ENCODE measurements at places on chromosomes 7 and 10. TPM values are rescaled to one million over a fixed set of nuclear protein-coding genes. Genes with fewer than 3 reads are reported as not detected.

Gene TDRD1
- not detected for polyA plus RNA-seq

- no peaks in the 10 kb centered on the region for H3K27me3 ChIP-seq
- H3K4me1 ChIP-seq, result peaks cover 37% of the 10 kb centered on the region
- no peak within 1 kb of the TSS for H3K27ac ChIP-seq
- H3K36me3 ChIP-seq, result no peaks in the 10 kb centered on the region
- DNase-seq, result no peak
- no peak within 1 kb of the TSS for H3K4me3 ChIP-seq
These were observed at the start of gene MACC1 for GRCh38 chr7:20217193-20217948. MACC1 (minus strand) TSS chr7:20217384; CDS start chr7:20161862, 55,522 bp downstream.

GRCh38 chr10:131905267-131905571 lies 4.4 kb downstream of the PPP2R2D start:
- H3K4me3 ChIP-seq, result no peak overlapping the region
- peaks cover 10% of the 10 kb centered on the region for H3K36me3 ChIP-seq
- no peaks in the 10 kb centered on the region for H3K27me3 ChIP-seq

GRCh38 chr10:13973742-13974141 lies 357.0 kb downstream of the FRMD4A start:
- H3K27me3 ChIP-seq, result no peaks in the 10 kb centered on the region
- no peak for DNase-seq
- no peak overlapping the region for H3K4me3 ChIP-seq
- no peak overlapping the region for H3K27ac ChIP-seq
- peaks cover 34% of the 10 kb centered on the region for H3K4me1 ChIP-seq

Gene PPP1R17
- 0.29 TPM for polyA plus RNA-seq

Gene ARPC1A
- polyA plus RNA-seq, result 294 TPM

GRCh38 chr10:117775526-117775925 lies 233.0 kb downstream of the EMX2 start:
- peaks cover 5% of the 10 kb centered on the region for H3K27me3 ChIP-seq
- H3K36me3 ChIP-seq, result no peaks in the 10 kb centered on the region
- no peak overlapping the region for H3K27ac ChIP-seq
- H3K4me3 ChIP-seq, result no peak overlapping the region
- no peak for DNase-seq

Gene CFAP69
- 3.1 TPM for polyA plus RNA-seq

DNA sequence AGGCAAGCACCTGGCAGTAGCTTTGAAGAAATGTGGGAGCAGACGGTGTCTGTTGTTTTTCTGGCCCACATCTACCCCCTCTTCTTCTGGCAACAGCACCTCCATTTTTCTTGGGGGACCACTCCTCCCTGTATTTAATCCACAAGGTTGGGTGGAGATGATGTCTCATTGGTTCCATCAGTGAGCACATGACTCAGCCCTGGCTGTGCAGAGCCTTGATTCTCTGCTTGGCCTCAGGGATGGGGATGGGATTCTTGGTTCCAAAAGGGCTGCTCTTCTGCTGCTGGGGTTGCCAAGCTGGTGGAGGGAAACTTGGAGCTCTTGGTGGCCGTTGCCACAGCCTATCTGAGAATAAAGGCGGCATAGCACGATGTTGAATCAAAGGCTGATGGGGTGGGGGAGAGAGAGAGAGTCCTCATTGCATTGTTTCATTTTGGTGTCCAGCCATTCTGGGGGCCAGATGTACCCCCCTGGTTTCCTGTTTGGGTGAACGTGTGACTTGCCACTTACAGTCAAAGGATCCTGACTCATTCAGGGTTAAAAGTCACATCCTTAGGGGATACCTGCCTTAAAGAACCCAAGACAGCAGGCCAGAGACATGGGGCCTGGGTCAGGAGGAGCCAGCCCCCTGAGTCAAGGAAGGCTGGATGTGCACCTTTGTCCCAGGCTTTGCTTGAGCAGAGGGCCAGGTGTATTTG lies 25.9 kb downstream of the GRK5 start:
- no peak overlapping the region for H3K27ac ChIP-seq
- no peaks in the 10 kb centered on the region for H3K36me3 ChIP-seq
- H3K27me3 ChIP-seq, result no peaks in the 10 kb centered on the region
- H3K4me3 ChIP-seq, result no peak overlapping the region
- peak; percentile 28 for DNase-seq
- H3K4me1 ChIP-seq, result no peaks in the 10 kb centered on the region

GRCh38 chr10:114384181-114384580 lies 20.1 kb downstream of the AFAP1L2 start:
- DNase-seq, result no peak
- H3K27ac ChIP-seq, result no peak overlapping the region
- H3K36me3 ChIP-seq, result no peaks in the 10 kb centered on the region
- peaks cover 4% of the 10 kb centered on the region for H3K27me3 ChIP-seq
- H3K4me1 ChIP-seq, result no peaks in the 10 kb centered on the region

- DNase-seq, result no peak
- H3K27me3 ChIP-seq, result peaks cover 18% of the 10 kb centered on the region
- no peak overlapping the region for H3K4me3 ChIP-seq
- H3K27ac ChIP-seq, result no peak overlapping the region
These were observed 58.3 kb downstream of the IKZF1 start for GRCh38 chr7:50362712-50363282.

Gene WNT2
- 2.6 TPM for polyA plus RNA-seq

DNA sequence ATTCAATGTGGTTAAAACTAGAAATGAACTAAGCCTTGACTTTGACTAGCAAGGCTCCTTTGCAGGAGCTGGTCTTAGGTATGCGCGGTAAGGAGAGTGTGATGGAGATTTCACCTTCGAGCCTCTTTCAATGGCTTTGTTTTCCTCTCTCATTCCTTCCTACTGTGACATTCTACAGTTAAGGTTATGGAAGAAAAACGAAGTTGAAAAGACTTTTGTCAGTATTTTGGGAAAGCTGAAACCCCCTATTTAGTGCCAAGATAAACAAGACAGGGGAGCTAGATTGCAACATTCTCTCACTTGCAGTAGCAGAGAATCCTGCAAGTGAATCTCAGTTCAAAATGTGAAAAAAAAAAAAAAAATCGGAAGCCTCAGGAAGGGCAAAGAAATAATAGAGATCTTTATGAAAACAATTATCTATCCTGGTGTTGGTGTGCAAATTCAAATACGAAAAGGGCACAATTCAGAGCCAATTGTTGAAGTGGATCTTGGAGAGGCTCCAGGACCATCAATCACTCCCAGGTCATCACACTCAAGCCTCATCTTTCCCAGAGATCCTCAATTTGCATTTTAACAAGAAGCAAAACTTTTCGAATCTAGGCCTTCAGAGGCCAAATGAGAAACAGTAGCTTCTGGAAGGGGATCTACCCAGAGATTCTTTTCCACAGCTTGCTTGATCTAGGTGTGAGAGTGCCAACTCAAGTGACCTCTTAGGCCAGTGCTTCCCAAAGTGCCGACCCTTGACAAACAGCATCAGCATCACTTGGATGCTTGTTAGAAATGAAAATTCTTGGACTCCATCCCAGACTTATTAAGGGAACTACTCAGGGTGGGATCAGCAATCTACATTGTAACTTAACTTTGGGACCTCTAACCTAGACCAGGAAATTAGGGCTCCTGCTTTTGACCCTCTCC lies 163.8 kb downstream of the INHBA start:
- no peak overlapping the region for H3K27ac ChIP-seq
- no peak for DNase-seq
- H3K27me3 ChIP-seq, result no peaks in the 10 kb centered on the region
- no peak overlapping the region for H3K4me3 ChIP-seq

DNA sequence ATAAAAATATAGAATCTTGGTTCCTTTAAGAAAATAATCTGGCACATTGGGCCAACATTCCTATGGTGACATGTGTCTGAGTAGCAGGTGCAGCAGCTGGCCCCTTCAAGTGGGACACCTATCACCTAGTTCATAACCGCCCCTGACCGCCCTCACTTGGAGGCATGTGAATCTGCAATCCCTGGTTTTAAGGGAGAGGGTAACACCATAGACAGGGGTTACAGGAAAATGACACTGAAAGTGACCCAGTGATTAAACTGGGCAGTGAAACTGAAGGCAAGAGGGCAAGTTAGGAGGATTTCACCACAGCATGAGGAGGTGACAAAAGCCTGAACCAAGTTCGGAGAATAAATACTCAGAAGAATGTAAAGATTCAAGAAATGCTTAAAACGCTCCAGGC lies 1.1 kb downstream of the RSU1 start:
- peaks cover 20% of the 10 kb centered on the region for H3K4me1 ChIP-seq
- no peaks in the 10 kb centered on the region for H3K36me3 ChIP-seq
- H3K27ac ChIP-seq, result peak overlapping the region; percentile 81
- no peaks in the 10 kb centered on the region for H3K27me3 ChIP-seq

Gene CFAP46
- 0.20 TPM for polyA plus RNA-seq

Gene GPER1
- 6.7 TPM for polyA plus RNA-seq

- no peaks in the 10 kb centered on the region for H3K4me1 ChIP-seq
- no peak for DNase-seq
- H3K27ac ChIP-seq, result no peak overlapping the region
- H3K27me3 ChIP-seq, result no peaks in the 10 kb centered on the region
- H3K4me3 ChIP-seq, result no peak overlapping the region
These were observed 225.4 kb downstream of the HPSE2 start for GRCh38 chr10:99010286-99010685.

GRCh38 chr7:16068183-16068582 lies 353.2 kb downstream of the CRPPA start:
- peaks cover 25% of the 10 kb centered on the region for H3K27me3 ChIP-seq
- no peaks in the 10 kb centered on the region for H3K36me3 ChIP-seq
- H3K27ac ChIP-seq, result no peak overlapping the region
- 0 out of 2 replicates have a peak, but pooled peaks cover 8% of the 10 kb centered on the region for H3K4me1 ChIP-seq
- H3K4me3 ChIP-seq, result no peak overlapping the region

- no peaks in the 10 kb centered on the region for H3K4me1 ChIP-seq
- no peak overlapping the region for H3K4me3 ChIP-seq
- DNase-seq, result peak; percentile 3
- H3K36me3 ChIP-seq, result no peaks in the 10 kb centered on the region
- H3K27ac ChIP-seq, result no peak overlapping the region
These were observed 102.9 kb upstream of the ETV1 start for GRCh38 chr7:14092331-14092730.

DNA sequence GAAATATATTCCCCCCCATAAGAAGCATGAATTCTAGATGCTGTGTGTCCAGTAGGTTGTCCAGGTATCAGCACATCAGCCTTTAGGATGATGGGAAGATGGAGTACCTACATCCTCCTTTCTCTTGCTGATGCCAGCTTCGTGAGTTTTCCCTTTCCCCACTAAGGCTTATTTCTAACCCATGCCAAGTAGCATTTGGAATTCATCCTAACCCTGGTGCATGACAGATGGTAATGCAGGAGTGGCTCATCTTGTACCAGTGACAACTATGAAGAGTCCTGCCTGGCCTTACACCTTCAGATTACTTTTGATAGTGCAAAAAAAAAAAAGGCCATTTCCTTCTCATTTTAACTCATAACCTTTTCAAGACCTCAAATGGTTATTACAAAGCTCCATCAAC lies 58.7 kb downstream of the ARHGAP21 start:
- no peak for DNase-seq
- peaks cover 42% of the 10 kb centered on the region for H3K36me3 ChIP-seq
- H3K4me3 ChIP-seq, result no peak overlapping the region
- H3K27ac ChIP-seq, result no peak overlapping the region
- no peaks in the 10 kb centered on the region for H3K4me1 ChIP-seq
- H3K27me3 ChIP-seq, result no peaks in the 10 kb centered on the region

Gene GPRIN2
- polyA plus RNA-seq, result not detected

Gene TOMM7
- polyA plus RNA-seq, result 408 TPM

GRCh38 chr7:73968487-73968886 lies 59.5 kb upstream of the ELN start:
- DNase-seq, result peak; percentile 61
- no peaks in the 10 kb centered on the region for H3K36me3 ChIP-seq
- no peaks in the 10 kb centered on the region for H3K27me3 ChIP-seq
- H3K4me1 ChIP-seq, result no peaks in the 10 kb centered on the region
- H3K4me3 ChIP-seq, result no peak overlapping the region

DNA sequence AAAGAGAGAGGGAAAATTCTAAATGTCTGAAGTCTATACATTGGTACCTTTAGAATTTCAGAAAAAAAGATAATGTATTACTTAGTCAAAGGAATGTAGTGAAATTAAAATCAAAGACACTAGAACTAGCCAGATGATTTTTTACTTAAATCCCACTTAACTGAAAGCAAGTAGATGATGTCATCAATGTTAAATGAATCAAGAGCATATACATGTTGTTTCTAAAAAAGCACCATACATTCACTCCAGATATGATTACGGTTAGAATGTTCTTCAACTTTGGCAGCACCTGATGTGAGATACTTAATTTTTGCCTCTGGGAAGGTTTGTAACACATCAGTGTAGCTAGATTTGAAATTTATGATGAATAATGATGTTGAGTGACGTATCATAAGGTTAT lies 576.7 kb upstream of the CNTNAP2 start:
- H3K27ac ChIP-seq, result no peak overlapping the region
- no peak for DNase-seq
- H3K4me3 ChIP-seq, result no peak overlapping the region
- H3K4me1 ChIP-seq, result no peaks in the 10 kb centered on the region

- H3K4me3 ChIP-seq, result no peak overlapping the region
- H3K4me1 ChIP-seq, result no peaks in the 10 kb centered on the region
- H3K27ac ChIP-seq, result no peak overlapping the region
- peak; percentile 66 for DNase-seq
These were observed 78.5 kb downstream of the LHPP start for GRCh38 chr10:124539935-124540641.

DNA sequence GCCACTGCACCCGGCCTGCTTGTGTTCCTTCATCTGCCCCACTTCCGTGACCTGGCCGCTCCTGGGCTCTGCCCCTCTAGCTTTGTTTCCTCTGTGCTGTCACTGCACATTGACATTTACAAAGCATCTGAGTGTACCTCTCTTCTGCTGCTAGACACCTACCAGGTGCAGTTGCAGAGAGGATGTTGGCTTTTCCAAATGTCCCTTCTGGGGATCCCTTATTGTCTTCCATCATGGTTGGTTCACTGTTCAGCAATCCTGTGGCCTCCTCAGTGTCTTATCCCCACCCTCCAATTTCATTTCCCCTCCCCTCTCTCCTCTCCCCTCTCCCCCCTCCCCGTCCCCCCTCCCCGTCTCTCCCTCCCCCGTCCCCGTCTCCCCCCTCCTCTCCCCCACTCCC lies 13.8 kb downstream of the VWA2 start:
- H3K4me3 ChIP-seq, result no peak overlapping the region
- peaks cover 4% of the 10 kb centered on the region for H3K27me3 ChIP-seq
- no peaks in the 10 kb centered on the region for H3K4me1 ChIP-seq
- H3K27ac ChIP-seq, result no peak overlapping the region

DNA sequence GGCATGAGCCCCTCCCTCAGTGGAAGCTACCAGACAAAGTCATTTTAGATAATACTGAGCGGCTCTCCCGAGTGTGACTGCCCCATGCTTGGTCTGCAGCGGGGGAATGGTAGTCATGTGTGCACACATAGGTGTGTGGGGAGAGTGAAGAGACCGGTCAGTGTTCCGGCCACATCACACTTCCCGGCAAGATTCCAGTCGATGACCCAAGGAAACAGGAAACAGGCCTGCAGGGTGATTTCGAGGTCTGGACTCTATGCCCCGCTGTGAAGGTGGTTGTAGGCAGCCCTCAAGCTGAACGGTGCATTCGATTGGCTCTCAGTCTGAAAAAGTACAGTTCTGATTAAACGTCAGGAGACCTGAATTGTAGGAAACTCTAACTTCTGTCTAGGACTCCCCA lies 73.2 kb downstream of the SYPL1 start:
- peaks cover 36% of the 10 kb centered on the region for H3K4me1 ChIP-seq
- H3K36me3 ChIP-seq, result no peaks in the 10 kb centered on the region
- H3K4me3 ChIP-seq, result no peak overlapping the region
- H3K27ac ChIP-seq, result peak overlapping the region; percentile 54
- DNase-seq, result no peak

- no peak overlapping the region for H3K4me3 ChIP-seq
- H3K27ac ChIP-seq, result no peak overlapping the region
- no peaks in the 10 kb centered on the region for H3K4me1 ChIP-seq
- no peak for DNase-seq
These were observed 159.4 kb downstream of the ADARB2 start for GRCh38 chr10:1577945-1578344.

Gene RSBN1L
- 2.5 TPM for polyA plus RNA-seq

Gene PHKG1
- polyA plus RNA-seq, result 0.41 TPM

All from GM23248 (cell line).